Lower lobe of right lung (tissue), 2 donors: ENCODE measurements at places on chromosomes 1 and 21.

GRCh38 chr1:29202053-29202452, 20.4 kb upstream of the SRSF4 start:
- no peak for DNase-seq

GRCh38 chr1:231861541-231862481, 235.2 kb downstream of the DISC1 start:
- DNase-seq: no peak

GRCh38 chr1:172870901-172871606, 179.7 kb downstream of the TNFSF18 start:
- DNase-seq: no peak

GRCh38 chr1:147807405-147807804, 47.0 kb upstream of the GJA5 start:
- no peak for DNase-seq

DNA sequence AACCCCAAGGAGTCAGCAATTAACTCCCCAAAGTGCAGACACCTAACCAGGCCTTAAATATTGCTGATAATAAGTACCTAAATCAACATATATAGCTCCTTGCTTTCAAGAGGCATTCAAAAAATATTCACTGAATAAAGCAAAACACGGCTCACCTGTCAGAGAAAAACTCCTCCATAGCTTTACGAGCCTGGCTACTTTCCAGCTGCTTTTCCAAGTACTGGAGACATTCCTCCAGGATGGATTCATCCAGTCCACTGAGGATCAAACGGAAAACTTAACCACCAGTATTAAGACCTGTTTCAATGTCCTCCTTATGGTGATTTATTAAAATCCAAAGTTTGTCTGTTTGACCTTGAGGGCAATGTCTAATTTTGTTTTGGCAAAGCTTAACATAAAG, 44.6 kb downstream of the UBR4 start:
- no peak for DNase-seq

DNA sequence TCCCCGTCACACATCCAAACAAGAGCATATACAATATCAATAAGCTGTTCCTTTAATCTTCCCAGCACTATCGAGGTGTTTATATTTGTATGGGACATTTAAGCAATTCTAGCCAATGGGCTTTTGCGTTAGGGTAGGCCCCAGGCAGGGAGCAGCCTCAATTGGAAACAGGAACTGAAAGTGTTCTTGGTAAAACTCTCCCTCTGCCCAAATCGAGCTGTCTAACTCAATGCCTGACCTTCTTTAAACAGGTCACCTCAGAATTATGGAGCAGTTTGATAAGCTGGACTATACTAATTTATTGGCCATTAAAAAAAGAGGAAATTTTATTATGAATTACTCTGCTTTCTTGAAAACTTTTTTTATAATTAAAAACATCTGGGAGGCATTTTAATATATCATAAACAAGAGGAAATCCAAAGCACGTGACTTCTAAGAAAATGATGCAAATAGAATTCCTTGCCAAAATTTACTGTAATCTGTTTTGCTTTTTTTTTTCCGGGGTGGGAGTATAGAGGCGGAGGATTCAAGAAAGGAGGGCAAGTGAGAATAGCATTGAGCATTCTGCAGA, 498.1 kb downstream of the LMO4 start:
- DNase-seq: no peak
